GM12864 (cell line): ENCODE measurements at places on chromosomes 13 and 19.

- DNase-seq = no peak
Measured at GRCh38 chr13:107641574-107641973, 573.8 kb downstream of the LIG4 start.

DNA sequence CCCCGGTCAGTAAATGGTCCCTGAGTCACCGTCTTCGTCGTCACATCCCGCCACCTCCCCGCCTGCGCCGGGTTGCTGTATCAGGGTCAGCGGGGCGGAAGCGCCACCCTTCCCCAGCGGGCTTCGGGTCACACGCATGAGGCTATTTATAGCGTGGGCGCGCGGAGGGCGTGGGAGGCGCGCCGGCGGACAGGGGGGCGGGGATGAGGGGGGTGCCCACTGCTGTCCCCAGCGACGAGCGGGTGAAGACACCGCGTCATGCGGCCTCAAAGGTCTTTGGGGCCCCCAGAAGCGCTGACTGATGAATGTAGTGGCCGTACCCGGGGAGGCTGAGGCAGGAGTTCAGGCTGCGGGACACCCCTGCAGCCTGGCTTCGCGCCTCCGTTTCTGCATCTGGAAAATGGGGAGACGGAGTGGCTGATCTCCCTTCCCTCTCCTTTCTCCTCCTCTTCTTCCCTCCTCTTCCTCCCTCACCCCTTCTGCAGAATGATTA is 7.9 kb downstream of the UNC13A start:
- DNase-seq = no peak

DNA sequence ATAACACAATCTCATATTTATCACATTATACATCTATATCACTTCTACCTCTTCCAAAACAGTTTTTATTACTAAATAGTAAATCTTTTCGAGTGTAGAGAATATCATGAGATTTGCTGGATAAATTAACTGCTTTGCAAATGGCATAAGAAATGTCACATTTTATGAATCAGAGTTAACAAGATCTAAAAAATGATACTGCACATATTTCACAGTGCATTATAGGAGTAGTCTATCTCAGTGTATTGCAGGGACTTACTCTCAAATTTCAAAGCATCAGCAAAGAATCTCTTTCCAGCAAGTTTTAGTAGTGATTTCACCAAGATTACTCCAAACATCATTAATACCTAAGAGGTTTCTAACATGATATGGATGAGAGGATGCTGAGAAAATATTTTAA is 687.1 kb upstream of the SLITRK1 start:
- no peak for DNase-seq

DNA sequence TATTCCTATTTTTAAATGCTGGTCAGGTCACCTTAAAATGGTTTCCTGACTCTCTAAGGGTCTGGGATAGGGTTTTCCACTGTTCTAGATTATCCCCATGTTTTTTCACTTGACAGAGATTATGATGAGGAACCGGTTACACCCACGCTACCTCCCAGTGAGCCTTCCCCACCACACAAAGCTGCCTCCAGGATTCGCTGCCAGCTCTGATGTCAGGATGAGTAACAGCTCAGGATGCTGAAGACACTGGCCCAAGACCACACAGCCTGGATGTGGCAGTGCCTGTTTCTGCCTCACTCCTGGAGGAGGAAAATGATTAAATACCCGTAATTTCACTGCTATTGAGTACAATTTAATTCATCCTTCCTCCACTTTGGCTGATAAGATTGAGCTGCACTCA is 22.9 kb downstream of the ZNF114 start:
- no peak for DNase-seq

- no peak for DNase-seq
Measured at GRCh38 chr19:10228393-10228792, 2.7 kb downstream of the S1PR2 start.

- DNase-seq = no peak
Measured at GRCh38 chr13:66803013-66803807, 426.9 kb downstream of the PCDH9 start.

DNA sequence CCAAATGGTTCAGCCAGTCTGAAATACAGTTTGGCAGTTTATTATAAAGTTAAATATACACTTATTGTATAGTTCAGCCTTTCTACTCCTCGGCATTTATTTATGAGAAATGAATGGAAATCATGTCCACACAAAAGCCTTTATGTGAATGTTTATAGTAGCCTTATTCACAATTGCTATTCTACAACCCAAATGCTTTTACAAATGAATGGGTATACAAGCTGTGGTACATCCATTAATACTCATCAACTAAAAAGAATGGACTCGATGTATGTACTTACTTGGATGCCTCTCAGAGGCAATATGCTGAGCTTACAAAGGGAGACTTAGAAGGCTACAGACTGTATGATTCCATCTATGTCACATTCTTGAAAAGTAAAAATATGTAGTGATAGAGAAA is 150.7 kb downstream of the NBEA start:
- DNase-seq = no peak

- DNase-seq = no peak
Measured at GRCh38 chr19:3774621-3775373, 2.8 kb upstream of the RAX2 start.

GRCh38 chr19:33424181-33424580 is 50.7 kb downstream of the CEBPG start:
- DNase-seq = no peak

- no peak for DNase-seq
Measured at GRCh38 chr19:57709616-57710015, 612 bp upstream of the ZNF154 start.

DNA sequence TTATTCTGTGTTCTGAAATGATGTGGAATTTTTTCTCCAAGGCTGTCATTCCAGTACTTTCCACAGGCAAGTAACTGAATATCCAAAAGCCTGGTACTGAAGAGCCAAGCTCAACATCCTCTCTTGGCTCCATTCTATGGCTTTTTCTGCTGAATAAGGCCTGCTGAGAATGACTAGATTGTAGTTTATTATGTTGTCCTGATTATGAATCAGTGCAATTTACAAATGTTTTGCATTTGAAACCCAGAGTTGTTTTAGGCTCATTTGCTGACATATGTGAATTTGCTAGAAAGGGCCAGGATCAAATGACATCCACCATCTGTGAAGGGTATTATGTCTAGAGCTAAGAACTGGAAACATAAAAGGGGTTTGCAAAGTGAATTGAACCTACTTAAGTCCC is 596.6 kb downstream of the KCTD12 start:
- DNase-seq = no peak

DNA sequence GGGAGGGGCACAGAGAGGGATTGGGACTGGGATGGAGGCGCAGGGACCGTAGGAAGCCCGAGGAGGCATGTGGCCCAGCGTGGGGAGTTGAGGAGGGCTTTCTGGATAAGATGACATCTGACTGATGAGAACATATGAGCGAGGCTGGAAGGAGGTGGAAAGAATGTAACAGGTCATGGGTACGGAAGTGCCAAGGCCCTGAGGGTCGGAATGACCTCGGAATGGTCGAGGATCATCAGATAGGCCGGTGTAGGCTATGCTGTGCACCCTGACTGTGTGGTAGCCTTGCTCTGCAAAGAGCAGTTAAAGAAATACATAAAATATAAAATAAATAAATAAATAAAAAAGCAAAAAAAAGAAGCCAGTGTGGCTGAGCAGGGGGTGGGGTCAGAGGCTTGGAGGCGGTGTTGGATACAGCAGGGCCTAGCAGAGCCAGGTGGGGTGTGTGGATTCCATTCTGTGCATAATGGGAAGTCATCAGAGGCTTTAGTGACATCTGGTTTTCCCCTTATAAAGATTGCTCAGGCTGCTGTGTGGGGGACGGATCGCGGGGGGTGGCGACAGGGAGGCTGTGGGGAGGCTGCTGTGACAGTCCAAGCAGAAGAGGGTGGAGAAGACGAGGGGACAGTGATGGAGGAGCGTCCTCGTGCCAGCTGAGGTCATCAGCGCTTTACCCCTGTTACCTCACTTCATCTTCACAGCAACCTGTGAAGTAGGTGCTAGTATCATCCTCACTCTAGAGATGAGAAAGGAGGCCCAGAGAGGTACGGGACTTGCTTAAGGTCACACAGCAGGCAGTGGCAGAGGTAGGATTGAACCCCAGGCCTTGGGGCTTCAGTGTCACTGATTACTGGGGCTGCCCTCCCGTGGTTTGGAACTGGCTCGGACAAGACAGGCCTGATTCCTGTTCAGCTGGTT is 5.0 kb downstream of the PAK4 start:
- DNase-seq = no peak

DNA sequence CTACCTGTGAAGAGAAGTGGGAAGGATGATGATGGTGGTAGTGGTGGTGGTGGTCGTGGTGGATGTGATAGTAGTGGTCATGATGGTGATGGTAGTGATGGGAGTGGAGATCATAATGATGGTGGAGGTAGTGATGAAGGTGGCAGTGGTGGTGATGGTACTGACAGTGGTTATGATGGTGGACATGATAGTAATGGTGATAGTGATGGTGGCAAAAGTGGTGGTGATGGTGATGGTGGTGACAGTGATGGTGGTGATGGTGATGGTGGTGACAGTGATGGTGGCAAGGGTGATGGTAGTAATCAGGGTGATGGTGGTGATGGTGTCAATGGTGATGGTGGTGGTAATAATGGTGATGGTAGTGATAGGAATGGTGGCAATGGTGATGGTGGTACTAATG is 26.2 kb downstream of the MBD3L2B start:
- DNase-seq = no peak

- DNase-seq = no peak
Measured at GRCh38 chr13:87358319-87358718, 312.9 kb upstream of the SLITRK5 start.

DNA sequence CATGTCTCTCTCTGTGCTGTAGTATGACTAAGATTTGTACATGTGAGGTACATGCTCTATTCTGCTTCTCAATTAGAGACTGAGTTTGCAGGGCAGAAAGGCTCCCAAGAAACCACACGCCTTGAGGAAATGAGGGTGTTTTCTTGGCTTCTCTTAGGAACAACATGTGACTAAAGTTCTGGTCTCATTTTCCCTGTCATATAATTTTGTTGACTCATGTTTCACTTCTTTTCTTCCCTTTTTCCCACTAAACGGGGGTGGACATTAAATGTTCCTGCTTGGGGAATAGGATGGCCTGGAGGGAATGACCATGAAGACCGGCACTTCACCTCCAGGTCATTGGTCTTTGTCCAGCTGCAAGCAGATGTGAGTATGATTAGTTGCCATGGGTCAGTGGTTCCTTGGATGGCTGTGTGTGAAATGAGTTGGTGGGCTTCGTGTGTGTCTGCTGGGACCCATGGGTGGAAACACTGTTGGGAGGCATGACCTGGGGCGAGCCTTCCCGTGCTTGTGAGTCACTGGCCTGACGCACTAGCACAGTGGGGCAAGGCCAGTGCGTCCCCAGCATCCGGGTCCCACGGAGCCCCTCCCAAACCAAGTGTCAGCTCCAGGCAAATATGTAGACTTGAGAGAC is 56.6 kb downstream of the COL4A1 start:
- no peak for DNase-seq

DNA sequence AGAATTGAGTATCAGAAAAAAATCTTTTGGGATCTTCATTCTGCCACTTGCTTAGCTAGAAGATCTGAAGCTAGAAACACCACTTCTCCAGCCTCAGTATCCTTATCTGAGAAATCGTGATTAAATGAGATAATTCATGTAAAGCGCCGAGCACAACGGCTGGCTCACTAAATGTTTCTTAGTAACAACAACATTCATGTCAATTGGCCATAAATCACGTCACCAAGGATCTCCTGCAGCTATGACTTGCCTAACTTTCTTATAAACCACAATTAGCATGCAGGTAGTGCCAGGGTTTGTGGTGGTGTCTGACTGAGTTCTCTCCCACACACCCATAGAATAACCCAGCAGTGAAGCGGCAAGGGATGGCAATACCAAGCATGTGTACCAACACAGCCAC is 501.3 kb downstream of the EFNB2 start:
- no peak for DNase-seq

GRCh38 chr19:1469255-1470054 is 9.6 kb downstream of the C19orf25 start:
- no peak for DNase-seq

DNA sequence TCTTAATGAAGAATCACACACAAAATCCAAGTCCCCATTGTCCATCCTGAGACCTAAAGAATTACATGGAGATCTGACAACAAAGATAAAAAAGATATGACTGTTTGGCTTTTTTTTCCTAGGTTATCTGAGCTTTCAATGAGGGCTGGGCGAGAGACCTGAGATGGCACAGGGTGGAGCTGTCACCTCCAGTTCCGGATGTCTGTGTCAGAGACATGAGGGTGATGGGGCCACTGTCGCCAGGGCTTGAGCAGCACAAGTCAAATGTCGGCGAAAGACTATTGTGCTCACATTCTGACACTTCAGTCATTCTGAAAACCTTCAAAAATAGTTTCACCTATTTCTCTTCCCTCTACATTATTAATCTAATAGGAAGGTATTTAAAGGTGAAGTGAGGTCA is 65.7 kb downstream of the SLC7A1 start:
- DNase-seq = no peak

DNA sequence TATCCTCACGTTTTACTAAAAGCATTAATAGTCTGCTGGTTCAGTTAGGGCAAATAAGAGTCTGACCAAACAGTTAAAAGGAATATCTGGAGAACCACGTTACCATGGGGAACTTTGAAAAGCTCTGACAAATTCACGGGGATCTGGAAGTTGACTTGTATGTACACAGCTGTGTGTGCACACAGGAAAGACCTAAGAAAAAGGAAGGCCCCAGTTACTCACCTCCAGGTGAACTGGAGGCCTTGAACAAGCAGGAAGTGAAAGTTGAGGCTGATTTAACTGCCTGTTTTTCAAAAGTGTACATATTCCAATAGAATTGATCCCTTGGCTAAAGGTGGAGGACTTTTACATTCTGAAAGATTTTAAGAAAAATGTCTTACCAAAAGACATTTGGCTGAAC is 1891.6 kb upstream of the PCDH20 start:
- DNase-seq = no peak

DNA sequence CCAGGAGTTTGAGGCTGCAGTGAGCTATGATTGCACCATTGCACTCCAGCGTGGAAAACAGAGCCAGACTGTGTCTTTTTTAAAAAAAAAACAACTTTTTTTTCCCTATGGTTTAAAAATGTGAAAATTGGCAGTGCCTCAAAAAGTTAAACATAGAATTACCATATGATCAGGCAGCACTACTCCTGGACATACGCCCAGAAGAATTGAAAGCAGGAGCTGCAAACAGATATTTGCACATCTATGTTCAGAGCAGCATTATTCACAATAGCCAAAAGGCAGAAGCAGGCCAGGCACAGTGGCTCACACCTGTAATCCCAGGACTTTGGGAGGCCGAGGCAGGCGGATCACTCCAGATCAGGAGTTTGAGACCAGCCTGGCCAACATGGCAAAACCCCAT is 3.8 kb upstream of the RETN start:
- no peak for DNase-seq

- no peak for DNase-seq
Measured at GRCh38 chr13:28684257-28684656, 25.3 kb downstream of the POMP start.
